Right ventricle myocardium inferior (tissue), 1 donor: ENCODE measurements at places on chromosomes 3 and 15. TPM values are rescaled to one million over a fixed set of nuclear protein-coding genes. Genes with fewer than 3 reads are reported as not detected.

GOLGA6L7 gene
- total RNA-seq = not detected

DNA sequence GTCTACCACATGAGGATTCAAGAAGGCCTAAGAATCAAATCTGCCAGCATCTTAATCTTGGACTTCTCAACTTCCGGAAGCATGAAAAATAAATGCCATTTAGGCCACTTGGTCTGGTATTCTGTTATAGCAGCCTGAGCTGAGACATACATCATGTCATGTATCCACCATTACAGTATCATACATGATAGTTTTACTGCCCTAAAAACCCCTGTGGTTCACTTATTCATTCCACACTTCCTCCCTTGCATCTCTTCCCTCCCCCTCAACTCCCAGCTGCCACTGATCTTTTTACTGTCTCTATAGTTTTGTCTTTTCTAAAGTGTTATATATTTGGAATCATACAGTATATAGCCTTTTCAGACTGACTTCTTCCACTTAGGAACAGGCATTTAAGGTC is 161.8 kb downstream of the SNRK start:
- no peak for DNase-seq

DNA sequence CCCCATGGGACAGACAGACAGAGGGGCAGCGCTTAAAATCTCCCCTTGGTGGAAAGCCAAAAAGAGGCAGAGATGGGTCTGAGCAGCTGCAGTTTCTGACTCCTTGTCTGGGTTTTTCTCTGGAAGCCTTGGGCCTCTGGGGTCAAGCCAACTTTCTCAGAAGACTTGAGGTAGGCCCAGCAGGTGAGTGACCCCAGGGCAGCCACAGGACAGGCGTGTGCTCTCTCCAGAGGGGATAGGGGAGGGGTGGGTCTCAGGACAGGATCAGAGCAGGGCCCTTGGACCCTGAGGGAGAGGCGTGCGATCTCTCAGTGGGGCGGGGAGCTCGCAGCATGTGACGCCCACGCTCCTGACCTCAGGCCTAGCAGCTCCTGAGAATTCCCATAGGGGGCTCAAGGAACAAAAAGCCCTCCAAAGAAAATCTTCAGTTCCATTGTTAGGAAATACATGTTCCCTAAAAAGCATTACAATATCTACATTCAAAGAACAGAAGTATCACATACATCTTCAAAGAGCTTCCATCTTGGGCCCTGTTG is 34.6 kb upstream of the DUSP7 start:
- DNase-seq = peak; percentile 55

DGKG gene
- total RNA-seq = 31.1 TPM

GRCh38 chr15:25534293-25534692 is 95.5 kb upstream of the UBE3A start:
- no peak for DNase-seq
